ENCODE measurements at places on chromosomes 5 and 9.

- no peak for DNase-seq
Measured at GRCh38 chr5:148999741-149000140, 63.1 kb downstream of the SH3TC2 start.

- DNase-seq = no peak
Measured at GRCh38 chr5:170782438-170782837, 1.1 kb upstream of the GABRP start.

- no peak for DNase-seq
Measured at GRCh38 chr9:18438300-18438925, 35.5 kb upstream of the ADAMTSL1 start.

- no peak for DNase-seq
Measured at GRCh38 chr9:13411791-13412190, 132.3 kb upstream of the MPDZ start.

DNA sequence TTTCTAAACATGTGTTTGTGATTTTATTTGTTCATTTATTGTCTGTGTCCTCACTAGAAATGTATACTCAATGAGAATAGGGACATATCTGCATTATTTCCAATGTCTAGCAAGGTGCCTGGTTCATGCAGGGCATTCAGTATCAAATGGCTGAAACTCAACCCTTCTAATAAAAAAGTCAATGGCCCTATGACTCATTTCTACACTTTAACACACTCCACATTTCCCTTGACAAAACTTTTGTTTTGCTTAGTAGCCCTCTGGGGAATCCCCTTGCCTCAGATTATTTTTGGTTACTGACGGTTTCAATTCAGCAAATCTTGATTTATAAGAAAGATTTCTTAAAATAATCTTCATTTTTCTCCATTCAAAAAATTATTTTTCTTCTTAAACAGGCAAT lies 206.0 kb upstream of the DMRTA1 start:
- no peak for DNase-seq

DNA sequence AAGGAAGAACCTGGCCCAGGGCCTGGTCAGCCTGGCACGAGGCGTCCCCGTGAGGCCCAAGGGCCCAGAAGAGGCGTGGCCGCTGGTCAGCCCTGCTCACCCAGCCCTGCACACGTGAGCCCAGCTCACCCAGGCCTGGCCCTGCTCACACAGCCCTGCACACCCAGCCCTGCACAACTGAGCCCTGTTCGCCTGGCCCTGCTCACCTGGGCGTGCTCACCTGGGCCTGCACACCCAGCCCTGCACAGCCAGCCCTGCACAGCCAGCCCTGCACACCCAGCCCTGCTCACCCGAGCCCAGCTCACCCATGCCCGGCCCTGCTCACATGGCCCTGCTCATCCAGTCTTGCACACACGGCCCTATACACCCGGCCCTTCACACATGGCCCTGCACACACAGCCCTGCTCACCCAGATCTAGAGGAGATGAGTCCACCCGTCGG lies 2.1 kb downstream of the ZDHHC11 start:
- DNase-seq = no peak

GRCh38 chr5:54991416-54991815 lies 6.0 kb upstream of the ESM1 start:
- no peak for DNase-seq

DNA sequence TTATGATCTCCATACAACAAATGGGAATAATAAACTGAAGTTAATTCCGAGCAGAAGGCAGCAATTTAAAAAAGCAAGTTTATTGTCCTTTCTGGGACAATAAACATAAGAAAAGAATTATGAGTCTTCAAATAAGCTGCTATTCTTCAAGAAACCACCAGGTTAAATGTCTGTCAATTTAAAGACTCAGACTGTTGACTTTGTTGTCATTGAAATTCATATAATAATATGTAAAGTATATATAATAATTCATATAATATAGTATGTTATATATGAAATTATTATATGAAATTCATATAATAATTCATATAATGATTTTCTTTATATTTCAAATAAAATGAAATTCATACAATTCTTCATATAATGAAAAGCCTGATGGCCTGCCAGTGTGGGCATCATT lies 497.5 kb upstream of the RGMB start:
- DNase-seq = no peak

DNA sequence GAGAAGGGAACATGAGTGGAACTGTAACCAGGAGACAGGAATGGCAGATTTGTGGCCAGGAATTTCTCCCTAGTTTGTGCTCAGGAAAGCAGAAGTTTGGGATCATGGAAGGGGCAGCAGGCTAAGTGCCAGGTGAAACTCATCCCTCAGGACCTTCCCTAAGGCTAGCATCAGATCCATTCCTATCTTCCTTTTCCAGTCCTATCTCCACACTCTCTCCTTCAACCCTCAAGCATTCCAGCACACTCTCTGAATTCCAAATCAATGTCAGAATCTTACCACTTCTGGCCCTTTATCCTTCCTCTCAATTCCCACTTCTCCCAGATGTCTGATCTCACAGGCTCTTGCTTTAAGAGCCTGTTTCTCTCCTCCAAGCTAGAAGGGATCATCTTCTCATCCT lies 53.2 kb upstream of the GRIA1 start:
- DNase-seq = no peak
